ENCODE measurements at places on chromosomes 2 and 18.
A peak's percentile ranks its signal among the peaks of the same experiment; 100 is the strongest.

GRCh38 chr2:36564377-36564930 lies 33.5 kb downstream of the FEZ2 start:
- no peak for DNase-seq

DNA sequence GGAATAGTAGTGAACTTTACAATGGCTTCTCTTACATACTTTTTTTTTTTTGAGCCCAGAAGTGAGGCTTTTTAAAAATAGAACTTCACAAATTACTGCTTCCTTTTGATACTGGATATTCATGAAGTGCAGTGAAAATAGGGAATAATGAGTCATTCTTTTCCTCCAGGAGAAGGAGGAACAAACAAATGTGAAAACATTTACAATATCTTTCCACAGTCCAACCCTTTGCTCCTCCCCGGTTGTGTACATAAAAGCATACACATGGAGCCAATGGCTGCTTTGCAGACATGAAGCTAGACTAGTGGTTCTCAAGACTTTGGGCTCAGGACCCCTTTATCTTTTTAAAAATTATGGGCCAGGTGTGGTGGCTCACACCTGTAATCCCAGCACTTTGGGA lies 266.9 kb downstream of the GBX2 start:
- DNase-seq: no peak

- DNase-seq: no peak
Measured at GRCh38 chr2:128404709-128405466, 86.2 kb upstream of the HS6ST1 start.

GRCh38 chr2:24083567-24084385 lies 858 bp downstream of the TP53I3 start:
- DNase-seq: peak; percentile 96

DNA sequence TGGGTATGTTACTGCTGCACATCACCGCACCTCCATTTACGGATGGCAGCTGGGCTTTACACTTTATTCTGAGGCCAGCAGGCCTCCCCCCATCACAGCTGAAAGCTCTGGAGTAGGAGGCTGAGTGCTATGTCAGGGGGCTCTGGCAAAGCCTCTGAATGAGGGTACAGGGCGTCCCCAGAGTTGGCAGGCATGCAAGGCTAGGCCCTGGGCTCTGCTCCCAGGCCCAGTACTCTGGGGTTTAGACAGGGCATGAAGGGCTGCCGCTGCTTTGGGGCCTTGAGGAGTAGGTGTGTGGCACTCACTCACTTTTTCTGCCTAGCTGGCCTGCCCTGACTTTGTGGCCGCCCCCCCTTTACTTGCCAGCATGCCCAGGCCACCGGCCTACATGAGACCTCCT lies 90.8 kb downstream of the WDSUB1 start:
- DNase-seq: no peak

DNA sequence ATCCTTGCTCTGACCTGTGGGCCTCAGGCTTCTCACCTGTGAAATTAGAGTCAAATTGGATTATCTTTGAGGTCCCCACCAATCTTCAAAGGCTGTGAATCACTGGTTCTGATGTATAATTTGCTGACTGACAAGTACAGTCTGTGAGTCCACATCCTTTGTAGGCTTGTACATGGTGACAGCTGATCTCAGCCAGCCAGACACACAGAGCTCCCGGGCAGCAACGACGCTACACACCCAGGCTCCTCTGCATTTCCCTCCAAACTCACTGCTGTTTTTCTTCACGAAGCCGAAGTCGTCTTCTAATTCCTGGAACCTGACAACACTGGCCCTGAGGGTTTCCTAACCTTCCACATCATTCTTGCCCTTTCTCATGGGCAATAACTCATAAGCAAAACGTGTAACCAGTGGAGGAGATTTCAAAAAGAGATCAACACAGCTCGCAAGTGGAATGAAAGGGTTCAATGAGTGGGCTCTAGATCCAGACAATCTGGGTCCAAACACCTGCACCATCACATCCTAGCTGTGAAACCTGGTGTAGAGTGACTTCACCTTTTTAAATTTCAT lies 37.9 kb upstream of the EVA1A start:
- no peak for DNase-seq

DNA sequence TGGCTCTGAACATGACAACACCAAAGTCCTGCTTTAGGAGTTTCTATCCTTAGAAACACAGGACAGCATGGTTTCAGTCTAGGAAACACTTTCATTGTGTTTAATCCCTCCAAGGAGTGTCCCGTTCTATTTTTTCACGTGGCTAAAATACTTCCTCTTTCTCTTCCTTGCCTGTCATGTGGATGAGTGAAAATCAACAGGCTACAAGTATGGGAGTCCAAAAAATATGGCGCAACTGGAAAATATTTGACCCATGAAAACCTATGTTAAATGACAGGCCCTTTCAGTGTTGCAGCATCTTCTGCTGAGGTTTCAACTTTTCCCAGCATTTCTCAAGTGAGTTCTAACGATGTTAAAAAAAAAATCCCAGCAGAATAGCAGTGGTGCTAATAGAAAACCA lies 146.3 kb downstream of the LAMA3 start:
- DNase-seq: no peak

DNA sequence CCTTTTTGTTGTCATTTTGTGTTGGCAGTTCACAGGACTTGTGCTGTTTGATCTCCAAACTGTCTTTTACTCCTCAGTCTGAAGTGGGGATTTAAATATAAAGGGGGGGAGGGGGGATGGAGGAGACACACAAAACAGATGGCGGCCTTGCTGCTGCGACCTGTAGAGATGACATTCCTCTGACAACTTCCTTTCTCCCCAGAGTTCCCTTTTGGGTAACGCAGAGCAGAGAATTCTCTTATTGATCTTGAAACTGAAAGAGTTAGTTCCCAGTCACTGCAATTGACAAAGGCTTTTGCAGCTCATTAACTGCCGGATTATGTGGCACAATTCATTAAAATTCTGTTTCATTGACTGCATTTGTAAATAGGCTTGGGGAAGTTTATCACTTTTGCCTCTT lies 279.3 kb downstream of the TSN start:
- no peak for DNase-seq

DNA sequence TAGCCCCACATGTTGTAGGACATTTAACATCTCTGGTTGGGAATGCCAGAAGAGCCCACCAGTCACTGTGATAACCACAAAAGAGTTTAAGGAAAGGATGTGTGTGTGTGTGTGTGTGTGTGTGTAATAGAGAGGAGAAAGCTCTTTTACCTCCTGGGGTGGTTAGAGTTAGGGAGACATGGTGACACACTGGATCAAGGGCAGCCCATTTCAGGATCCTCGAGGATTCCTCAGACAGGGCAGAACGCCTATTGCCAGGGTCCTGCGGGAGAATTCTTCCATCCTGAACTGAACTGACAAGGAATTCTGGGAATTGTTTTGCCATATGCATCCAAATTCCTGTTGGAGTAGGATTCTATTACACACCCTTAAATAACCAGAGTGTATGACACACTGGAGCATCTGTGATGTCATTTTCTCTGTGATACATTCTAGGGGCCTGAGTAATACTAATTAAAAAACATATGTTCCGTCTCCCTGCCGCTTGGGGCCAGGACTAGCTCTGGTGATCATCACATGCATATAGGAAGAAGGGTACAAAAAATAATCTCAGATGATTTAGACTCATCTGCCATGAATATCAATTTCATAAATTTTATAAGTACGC lies 156.4 kb upstream of the MMADHC start:
- DNase-seq: no peak

- DNase-seq: no peak
Measured at GRCh38 chr2:12007282-12007681, 260.9 kb downstream of the LPIN1 start.

GRCh38 chr2:42897358-42897757 lies 105.0 kb upstream of the HAAO start:
- DNase-seq: no peak

GRCh38 chr2:47043142-47043890 lies 111.8 kb downstream of the STPG4 start:
- peak; percentile 99 for DNase-seq

- no peak for DNase-seq
Measured at GRCh38 chr18:63138436-63139340, 180.9 kb downstream of the BCL2 start.

Data from PC-9 (cell line).